Colonic mucosa (tissue), 4 donors: ENCODE measurements at places on chromosomes 7 and 10. TPM values are rescaled to one million over a fixed set of nuclear protein-coding genes. Genes with fewer than 3 reads are reported as not detected.

- peak; percentile 35 for DNase-seq
Observed at GRCh38 chr7:63925262-63925625, 73.4 kb upstream of the ZNF722 start.

DNA sequence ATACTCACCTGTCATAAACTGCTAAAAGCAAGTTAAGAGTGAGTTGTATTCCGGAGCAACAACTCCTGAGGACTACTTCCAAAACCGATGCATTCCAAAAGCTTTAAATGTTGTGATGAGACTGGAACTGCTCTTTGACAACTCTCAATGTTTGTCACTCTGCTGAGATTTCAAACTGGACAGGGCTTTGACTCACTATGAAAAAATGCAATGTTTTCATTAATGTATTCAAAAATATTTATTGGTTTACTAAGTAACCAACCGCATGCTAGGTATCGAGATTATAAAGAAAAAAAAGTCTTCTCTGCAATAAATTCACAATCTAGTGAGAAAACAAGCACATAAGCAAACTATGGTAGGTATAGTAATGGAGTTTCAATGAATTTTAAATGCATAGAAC lies 107.9 kb upstream of the GNAI1 start:
- no peak for DNase-seq

ANKRD7 gene
- total RNA-seq, result not detected

DNA sequence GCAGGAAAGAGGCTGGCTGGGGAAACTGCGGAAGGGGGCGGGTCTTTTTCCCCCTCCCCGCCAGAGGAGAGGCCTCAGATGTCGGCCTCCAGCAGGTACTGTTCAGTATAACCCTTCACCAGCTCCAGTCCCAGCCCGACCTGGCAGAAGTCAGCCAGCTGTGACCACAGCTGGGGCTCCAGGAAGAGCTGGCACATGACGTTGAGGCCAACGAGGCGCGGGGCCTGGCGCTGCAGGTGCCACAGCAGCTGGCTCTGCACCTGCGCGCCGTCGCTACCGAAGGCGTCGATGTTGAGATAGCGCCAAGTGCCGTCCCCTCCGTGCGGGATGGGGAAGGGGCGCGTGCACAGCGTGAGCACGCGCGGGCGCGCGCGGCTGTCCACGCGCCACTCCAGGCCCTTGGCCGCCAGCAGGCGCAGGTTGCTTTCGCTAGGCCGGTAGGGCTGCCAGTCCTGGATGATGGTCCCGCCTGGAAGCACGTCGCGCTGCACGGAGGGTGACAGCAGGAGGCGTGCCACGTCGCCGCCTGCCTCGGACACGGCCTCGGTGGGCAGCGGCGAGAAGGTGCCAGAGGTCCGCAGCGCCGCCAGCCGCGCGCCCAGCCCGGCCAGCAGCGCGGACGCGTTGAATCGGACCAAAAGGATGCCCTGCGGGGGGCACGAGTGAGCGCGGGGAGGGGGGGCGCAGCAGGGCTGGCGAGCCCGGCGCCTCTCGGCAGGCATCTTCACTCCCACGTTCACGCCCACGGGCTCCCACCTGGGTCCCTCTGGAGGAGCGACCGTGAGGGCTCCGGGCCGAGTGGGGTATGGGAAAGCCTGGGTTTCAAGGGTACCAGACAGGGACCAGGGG lies 6.9 kb upstream of the VGF start:
- DNase-seq, result no peak

GRCh38 chr10:48520184-48520506 lies 84.7 kb downstream of the ARHGAP22 start:
- DNase-seq, result no peak

DNA sequence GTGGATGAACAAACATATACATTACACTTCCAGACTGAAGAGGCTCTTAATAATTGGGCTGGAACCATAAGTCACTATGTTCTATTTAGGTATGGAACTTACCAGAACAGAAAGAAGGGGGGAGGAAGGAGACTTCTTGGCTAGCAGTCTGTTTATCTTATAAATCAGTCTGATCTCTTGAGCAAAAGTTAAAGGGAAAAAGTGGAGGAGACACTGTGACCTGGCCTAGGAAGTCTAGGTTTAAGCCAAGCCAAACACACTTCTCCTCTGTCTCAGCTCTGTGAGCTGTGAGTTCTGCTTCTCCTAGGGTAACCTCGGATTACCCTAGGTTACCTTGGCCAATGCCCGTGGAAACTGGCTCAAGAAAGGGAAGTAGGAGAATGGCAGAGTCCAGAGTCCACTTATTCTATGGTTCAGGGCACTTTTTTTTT lies 95.2 kb downstream of the PFKFB3 start:
- peak; percentile 55 for DNase-seq

DNA sequence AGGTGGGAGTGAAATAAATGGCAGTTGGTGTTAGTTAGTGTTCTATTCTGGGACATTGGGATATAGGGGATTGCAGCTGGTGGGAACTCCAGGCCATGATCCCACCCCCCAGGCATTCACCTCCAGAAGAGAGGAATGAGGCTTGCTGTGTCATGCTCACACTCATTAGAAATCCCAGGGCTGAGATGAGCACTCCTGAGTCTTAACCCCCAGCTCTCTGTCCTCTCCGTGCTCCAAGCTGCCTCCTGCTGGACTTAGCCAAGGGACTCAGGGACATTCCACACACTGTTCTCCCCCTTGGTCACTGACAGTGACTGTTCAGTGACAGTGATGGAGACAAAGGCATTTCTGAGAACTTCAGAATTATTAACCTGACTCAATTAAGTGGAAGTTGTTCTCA lies 21.5 kb downstream of the CYP26A1 start:
- peak; percentile 0 for DNase-seq

VPS37D gene
- total RNA-seq, result 2.0 TPM

SKIDA1 gene
- total RNA-seq, result 0.10 TPM
